ENCODE measurements at places on chromosomes 4 and X. TPM values are rescaled to one million over a fixed set of nuclear protein-coding genes. Genes with fewer than 3 reads are reported as not detected.
A peak's percentile ranks its signal among the peaks of the same experiment; 100 is the strongest.

DNA sequence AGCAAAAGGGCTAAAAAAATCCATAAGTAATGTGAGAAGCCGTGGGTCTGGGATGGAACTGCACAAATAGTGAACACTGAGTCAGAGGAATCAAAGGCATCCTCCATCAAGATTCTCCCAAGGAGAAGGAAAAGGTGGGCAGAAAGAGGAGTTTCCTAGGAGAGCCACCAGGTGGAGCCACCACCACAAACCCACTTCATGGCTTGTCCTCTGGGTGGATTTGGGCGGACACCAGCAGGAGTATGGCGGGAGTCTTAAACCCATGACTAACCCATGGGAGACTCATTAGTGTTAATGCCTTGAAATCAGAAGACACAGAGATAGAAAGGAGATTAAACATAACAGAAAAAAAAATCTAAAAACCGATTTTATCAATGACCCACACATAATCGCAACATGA is 147.7 kb downstream of the SH3KBP1 start:
- H3K27me3 ChIP-seq: peaks cover 16% of the 10 kb centered on the region
- peaks cover 2% of the 10 kb centered on the region for H3K36me3 ChIP-seq
- H3K4me1 ChIP-seq: peaks cover 83% of the 10 kb centered on the region
- H3K27ac ChIP-seq: no peak overlapping the region
- peak; percentile 42 for DNase-seq

GRCh38 chrX:10557166-10557565 is 63.2 kb downstream of the MID1 start:
- no peaks in the 10 kb centered on the region for H3K4me1 ChIP-seq
- no peak overlapping the region for H3K4me3 ChIP-seq
- H3K27ac ChIP-seq: no peak overlapping the region
- DNase-seq: no peak

Gene HPRT1
- total RNA-seq: 64.3 TPM

DNA sequence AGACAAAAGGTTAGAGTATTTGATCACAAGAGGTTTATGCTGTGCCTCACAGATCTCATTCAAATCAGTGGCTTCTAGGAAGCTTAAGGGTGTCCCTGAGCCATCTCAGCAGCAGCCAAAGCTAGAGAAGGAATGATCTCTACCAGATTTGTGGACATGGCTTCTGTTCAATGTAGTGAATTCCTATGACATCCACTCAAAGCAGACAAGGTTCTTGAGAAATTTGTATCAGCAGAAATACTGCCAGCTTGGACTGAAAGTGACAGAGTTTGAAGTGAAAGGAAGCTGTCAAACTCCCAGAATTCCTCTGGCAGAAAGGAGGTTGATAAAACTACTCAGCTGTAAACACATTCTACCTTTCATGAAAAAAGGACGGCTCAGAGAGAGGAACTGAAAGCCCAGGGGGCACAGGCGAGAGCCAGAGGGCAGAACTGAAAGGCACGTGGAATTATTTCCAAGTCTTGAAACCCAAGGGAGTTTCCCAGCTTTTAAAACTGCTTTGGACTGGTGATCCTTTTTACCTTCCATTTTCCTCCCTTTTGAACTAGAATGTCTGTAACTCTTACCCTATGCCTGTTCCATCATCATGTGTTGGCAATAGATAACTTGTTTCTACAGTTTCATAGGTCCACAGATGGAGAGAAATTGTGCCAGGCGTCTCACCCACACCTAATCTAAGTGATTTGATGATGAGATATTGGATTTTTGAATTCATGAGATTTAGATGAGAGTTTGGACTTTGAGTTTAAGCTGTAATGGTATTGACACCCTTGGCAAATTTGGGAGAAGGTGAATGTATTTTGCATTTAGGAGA is 14.5 kb upstream of the MED14 start:
- H3K36me3 ChIP-seq: peaks cover 9% of the 10 kb centered on the region
- H3K27ac ChIP-seq: no peak overlapping the region
- no peak for DNase-seq
- peaks cover 47% of the 10 kb centered on the region for H3K27me3 ChIP-seq
- H3K4me1 ChIP-seq: peaks cover 11% of the 10 kb centered on the region

Gene NCAPG
- 79.1 TPM for total RNA-seq

Gene NKX6-1
- not detected for total RNA-seq
